Activated CD4-positive, alpha-beta T cell treated with anti-CD3 and anti-CD28 coated beads for 24 hours (primary cell): ENCODE measurements at places on chromosomes 2 and 18.

DNA sequence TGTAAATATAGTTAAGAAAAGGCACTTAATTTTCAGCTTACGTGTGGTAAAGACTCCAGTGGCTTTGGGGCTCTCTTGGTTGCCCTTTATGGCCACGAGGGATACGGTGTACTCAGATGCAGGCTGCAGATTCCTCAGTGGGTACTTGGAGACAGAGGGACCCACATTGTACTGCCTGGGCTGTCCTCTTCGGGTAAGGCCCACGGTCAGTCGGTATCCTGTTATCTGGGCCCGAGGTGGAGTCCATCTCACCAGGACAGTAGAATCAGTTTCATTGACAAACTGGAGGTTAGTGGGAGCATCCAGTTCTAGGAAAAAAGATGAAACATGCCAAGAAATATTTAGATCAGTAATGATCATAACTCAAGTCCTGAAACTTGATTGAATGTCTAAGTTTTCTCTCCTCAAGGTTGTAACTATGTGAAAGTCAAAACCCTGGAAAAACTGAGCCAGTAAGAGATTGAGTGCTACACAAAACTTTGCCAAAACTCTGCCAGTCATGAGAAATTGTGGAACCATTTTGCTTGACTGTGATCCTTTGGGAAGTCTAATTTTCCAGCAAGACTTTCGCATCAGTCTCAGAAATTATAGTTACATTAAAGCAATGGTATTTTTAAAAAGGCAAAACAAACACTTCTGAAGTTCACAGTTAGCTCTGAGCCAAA is 31.4 kb downstream of the FN1 start:
- no peak for DNase-seq

- no peak for DNase-seq
These were observed 175.2 kb downstream of the TNS1 start for GRCh38 chr2:217827430-217828201.

DNA sequence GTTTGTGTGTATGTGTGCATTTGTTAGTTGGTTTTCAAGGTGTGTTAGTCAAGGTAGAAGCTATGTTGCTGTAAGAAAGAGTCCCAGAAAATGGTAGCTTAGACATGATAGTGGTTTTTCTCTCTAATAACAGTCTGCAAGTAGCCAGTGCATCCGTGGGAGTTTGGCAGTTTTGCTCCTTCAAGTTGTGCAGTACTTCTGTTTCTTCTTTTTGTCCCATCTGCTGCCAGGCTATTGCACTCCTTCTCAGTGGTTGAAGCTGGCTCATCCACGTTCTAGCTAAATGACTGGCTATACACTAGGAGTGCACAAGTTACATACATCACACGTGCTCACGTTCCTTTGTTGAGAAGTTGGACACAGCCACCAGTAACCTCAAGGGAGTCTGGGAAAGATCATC is 134.7 kb downstream of the ASXL3 start:
- no peak for DNase-seq

DNA sequence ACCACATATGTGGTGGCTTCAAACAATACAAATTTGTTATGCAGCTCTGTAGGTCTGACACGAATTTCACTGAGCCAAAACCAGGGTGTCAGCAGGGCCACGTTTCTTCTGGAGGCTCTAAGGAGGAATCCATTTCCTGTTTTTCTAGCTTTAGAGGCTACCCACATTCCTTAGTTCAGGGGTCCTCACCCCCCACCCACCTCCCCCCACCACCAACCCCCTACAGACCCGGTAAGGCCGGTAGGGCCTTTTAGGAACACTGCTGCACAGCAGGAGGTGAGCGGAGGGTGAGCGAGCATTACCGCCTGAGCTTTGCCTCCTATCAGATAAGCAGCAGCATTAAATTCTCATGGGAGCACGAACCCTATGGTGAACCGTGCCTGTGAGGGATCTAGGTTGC is 10.6 kb upstream of the SLC39A10 start:
- DNase-seq = no peak

DNA sequence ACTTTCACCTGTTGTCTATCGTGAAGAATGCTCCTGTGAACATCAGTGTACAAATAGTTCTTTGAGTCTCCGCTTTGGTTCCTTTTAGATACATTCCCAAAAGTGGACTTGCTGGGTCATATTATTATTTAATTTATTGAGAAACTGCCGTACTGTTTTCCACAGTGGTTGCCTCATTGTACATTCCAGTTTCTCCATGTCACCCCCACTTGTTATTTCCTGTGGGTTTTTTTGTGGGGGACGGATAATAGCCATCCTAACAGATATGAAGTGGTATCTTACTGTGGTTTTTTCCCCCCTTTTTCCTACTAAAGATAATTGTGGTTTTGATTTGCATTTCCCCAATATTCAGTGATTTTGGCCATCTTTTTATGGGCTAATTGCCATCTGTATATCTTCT is 53.8 kb downstream of the SMCHD1 start:
- DNase-seq = no peak

GRCh38 chr2:177574356-177574755 is 181.8 kb downstream of the AGPS start:
- DNase-seq = no peak

GRCh38 chr2:222945887-222946286 is 85.1 kb downstream of the ACSL3 start:
- DNase-seq = no peak

GRCh38 chr2:110854355-110855081 is 122.1 kb downstream of the ACOXL start:
- DNase-seq = no peak

DNA sequence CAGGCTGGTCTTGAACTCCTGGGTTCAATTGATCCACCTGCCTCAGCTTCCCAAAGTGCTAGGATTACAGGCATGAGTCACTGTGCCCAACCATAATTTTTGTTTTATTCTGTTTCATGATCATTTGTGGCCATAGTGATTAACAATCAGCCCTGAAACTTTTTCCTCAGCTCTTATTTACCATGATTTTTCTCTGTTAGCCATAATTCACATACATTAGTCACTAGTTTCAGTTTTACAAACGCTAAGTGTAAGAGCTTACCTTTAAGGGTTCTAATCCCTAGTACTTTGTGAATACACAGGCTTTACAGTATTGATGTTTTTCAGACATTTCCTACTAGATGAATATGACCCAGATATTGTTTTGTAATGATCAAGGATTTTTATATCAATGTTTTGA is 216.1 kb downstream of the DPP4 start:
- no peak for DNase-seq

DNA sequence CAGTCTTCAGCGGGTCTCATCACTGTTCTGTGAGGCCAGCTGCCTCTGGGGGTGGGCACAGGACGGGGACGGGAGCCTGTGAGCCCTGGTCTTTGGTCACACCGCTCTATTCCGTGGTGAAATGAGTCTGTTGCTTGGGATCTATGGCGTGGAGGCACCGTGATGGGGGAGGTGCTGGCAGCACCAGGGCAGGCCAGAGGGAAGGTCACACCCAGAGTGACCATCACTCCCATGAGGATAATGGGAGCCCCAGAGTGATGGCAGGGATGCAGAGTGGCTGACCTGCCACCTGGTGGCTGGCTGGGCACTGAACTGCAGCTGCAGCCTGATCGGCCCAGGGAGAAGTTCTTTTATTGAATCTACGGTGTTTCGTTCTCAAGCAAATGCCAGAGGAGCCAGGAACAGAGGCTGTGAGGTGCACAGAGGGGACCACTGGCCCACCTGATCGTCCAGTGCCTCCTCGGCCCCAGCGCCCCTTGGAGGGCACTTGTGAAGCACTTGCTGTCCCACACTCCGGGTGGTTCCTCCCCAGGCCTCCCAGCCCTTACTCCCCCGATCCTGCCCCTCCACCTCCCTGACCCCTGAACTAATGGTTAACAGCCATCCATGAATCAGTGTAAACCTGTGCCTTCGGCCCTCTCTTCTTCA is 17.9 kb downstream of the KCNIP3 start:
- no peak for DNase-seq

DNA sequence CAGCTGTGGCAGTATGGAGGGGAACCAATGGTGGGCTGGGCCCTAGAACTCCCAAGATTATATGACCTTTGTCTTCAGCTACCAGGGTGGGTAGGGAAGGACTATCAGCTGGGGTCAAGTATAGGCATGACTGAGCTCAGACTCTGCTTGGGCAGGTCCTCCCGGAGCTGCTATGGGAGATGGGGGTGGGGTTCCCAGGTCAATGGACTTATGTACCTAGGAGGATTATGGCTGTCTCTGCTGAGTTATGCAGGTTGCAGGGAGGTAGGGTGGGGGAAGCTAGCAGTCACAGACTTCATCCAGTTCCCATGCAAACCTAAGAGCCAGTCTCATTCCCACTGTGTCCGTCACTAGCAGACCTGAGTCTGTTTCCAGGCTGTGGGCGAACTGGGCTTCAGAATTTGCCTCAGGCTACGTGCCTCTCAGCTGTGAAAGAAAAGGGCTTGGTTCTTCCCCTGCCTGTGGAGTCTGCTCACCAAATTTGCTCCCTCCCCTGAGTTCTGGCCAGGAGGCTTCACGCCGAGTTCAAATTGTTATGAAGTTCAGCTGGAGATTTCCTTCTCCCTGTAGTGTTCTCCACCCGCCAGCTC is 985.8 kb upstream of the NRXN1 start:
- no peak for DNase-seq

DNA sequence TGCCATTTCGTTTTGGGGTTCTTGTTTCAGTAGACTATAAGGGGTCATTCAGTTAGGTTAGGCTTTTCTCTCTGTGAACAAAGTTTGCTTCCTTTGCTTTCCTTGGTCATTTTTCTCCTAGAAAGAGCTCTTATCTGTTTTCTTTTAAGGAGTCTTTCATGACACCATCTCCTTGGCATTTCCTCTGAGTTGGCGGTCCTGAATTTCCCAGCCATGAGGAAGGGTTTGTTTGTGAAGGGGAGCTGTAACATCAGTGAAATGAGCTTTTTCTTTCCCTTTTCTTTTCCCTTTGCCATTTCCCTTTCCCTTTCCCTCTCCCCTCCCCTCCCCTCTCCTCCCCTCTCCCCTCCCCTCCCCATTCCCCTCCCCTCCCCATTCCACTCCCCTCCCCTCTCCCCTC is 61.7 kb downstream of the MAP4K4 start:
- DNase-seq = no peak

DNA sequence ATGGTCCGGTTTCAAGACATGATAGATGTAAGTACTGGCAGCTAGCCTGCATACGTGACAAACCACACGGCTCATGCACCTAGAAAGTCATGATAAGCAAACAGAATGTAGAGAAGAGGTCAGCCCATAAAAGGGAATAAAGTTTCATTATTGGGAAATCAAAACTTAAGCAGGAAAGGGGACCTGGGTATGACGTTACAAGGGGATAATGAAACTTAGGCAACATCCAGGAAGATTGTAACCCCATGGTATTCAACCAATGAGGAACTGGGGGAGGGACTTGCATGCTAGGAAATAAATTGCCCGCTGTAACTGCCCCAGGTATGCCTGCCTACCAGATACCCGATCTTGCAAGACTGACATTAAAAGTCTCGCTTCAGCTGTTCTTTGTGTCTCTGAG is 1679.0 kb downstream of the SUCLG1 start:
- DNase-seq = no peak

GRCh38 chr18:22975508-22975907 is 42.4 kb downstream of the RBBP8 start:
- DNase-seq = no peak

DNA sequence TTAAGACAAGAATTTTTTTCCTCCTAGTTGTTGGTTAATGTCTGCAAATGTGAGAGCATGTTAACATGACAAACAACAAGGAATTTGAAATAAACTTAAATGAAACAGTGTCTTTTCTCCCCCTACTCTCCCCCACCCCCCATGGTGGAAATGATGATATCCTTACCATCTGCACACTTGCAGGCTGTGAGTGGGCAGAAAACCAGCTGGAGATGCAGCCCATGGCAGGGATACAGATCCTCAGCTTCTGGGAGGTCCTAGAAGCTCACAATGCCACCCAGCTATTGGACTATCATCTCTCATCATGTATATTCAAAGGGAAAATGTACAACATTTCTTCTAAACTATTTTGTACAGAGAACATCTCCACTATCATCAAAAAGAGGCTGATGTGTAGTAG is 196.8 kb downstream of the SLC8A1 start:
- DNase-seq = no peak

DNA sequence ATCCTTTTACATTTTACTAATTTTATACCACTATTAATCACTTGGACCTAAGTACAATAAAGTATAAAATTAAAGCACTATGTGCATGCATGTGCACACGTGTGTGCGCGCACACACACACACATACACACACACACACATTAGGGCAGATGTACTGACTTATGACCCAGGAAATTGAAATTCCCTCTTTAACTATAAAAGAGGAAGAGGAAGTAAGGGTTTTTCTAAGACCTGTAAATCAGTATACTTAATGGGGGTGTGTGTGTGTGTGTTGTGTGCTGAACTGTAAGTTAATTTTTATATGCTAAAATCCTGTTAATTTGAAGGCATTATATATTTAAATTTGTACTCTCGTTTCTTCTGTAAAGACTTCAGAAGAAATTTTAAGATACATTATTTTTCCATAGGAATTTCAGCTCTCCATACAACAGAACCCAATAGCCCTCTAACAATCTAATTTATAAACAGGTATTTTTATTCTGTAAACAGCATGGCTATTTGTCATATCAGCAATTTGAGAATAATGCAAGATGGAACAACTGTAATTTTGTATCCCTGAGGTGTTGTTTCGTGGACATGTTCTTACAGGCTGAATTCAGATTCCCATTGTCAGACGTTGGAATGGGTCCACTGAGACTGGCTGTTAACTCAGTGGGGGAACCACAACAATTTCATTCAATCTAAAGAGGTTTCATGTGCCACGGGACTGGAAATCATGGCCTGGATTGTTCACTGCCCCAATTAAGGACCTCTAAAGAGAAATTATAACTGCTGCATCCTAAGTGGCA is 90.9 kb downstream of the PLA2R1 start:
- DNase-seq = no peak

- DNase-seq = no peak
These were observed 160.2 kb downstream of the PMAIP1 start for GRCh38 chr18:60060026-60060425.

- no peak for DNase-seq
These were observed 225.3 kb upstream of the PXDN start for GRCh38 chr2:1969701-1970015.

DNA sequence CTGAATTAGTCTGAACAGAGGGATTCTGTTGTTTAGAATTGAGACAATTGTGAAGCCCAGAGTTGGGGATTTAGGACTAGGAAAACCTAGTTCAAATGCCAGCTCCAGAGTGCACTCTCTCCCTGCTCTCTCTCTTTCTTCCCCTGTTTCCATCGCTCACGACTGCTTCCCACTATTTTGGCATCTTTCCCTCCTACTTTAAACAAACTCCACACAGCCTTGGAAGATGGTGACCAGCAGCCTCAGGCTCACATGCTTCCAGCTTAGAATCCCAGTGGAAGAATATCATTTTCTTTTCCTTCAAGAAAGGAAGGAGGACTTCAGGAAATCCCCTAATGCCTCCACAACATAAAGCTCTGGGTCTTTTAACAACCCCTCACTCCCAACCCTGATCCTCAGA is 6.1 kb upstream of the DNMT3A start:
- no peak for DNase-seq
